ENCODE measurements at places on chromosomes 16 and 17.

DNA sequence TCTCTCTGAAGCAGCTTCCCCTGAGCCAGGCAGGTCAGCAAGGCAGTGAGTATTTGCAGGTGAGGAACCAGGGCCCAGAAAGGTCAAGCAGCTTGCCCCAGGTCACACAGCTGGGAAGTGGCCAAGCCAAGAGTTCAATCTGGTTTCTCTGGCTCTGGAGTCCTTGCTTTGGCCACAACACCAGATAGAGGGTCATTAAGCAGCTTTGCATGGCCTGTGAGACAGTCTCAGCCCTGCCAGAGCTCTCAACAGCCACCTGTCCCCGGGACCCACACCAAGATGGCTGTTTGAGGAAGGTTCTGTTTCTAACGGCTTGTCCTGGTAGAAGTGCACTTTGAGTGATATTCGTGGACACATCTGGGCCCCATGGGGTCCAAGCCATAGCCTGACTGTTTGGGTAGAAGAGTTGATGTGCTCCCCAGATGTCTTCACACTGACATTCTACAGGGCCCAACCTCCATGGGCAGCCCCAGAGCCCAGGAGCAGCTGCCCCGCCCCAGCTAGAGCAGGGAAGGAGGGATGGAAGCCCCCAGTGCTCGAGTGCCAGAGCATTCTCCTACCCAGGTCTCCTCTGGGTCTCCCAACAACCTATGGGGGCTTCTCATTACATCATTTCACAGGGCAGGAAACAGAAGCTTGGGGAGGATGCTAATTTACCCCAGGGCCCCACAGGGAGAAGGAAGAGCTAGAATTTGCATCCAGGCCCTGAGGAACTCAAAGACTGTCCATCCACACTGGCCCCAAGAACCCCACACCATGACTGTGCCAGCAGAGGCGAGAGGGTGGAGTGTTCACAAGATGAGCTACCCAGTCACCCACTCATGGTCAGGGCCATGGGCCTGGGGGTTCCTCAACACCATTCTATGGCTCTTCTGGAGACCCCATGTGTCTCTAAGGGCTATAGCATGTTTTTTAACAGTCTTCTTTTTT is 107.3 kb upstream of the CDH5 start:
- no peak for DNase-seq

GRCh38 chr16:81401035-81401950 is 43.3 kb upstream of the CMIP start:
- DNase-seq: peak; percentile 21

- DNase-seq: no peak
Observed at GRCh38 chr17:4827399-4827798, 5.7 kb upstream of the MINK1 start.

GRCh38 chr17:7440834-7441195 is 1.5 kb downstream of the FGF11 start:
- DNase-seq: peak; percentile 50

- peak; percentile 77 for DNase-seq
Observed at GRCh38 chr16:85853547-85854545, 45.1 kb upstream of the IRF8 start.

- DNase-seq: no peak
Observed at GRCh38 chr17:73663614-73664013, 19.4 kb upstream of the SDK2 start.

GRCh38 chr17:1730326-1731193 is 6.1 kb downstream of the WDR81 start:
- no peak for DNase-seq

DNA sequence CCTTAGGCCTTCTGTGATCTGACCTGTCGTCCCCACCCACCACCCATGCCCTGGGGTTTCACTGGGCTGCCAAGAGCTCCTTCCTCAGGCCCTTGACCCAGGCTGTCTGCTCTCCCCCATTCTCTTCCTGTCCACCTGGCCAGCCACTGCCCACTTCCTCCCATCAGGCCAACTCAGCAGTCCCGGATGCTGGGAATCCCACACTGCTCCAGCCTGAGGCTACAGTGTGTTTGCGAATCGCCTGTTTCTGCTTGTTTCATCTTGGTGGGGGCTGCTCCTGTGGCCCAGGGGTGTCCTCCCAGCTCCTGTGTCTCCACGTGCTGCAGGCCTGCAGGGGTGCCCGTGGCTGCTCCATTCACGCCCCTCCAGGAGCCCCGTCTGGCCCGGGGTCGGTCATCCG is 839 bp upstream of the METRN start:
- DNase-seq: no peak

DNA sequence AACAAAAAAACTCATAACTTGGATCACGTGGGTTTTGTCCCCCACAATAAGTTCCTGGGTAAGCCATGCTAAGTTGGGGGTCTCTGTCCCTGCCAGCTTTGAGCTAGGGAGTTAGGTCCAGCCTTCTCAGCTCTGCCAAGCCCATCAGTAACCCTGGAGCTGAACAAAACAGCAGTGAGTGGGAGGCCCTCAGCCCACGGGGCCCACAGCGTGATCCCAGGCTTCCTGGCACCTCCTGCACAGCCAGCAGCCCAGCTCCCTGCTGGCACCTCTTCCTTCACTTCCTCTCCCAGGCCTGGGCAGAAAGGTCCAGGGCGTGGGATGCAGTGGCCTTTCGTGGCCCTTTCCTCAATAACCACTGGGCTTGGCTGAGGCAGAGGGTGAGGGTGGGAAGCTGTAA is 35.5 kb upstream of the CDC42EP4 start:
- DNase-seq: peak; percentile 6

GRCh38 chr17:6274310-6274709 is 160.6 kb downstream of the AIPL1 start:
- no peak for DNase-seq

- DNase-seq: no peak
Observed at GRCh38 chr16:11104168-11105037, 151.6 kb downstream of the SOCS1 start.

- DNase-seq: peak; percentile 76
Observed at GRCh38 chr17:75753514-75754377, 11.2 kb downstream of the GALK1 start.

- no peak for DNase-seq
Observed at GRCh38 chr16:35639233-35640205, 2180.1 kb downstream of the TP53TG3F start.

- no peak for DNase-seq
Observed at GRCh38 chr16:1763521-1764511, 7.5 kb downstream of the NME3 start.

DNA sequence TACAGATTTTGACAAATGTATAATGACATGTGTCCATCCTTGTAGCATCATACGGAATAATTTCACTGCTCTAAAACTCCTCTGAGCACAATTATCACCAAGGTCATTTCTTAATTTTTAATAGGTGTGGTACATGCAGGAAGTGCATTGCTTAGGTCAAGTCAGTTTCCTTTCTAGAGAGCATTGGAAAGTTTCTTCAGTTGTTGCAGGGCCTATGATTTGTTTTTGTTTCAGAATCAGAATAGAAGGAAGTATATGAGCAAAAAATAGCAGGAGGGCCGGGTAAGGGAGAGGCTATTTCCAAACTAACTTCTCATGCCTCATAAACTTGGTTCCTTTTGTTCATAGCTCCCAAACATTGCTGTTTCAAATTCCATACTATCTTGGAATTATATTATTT is 24.0 kb upstream of the SLFN5 start:
- peak; percentile 75 for DNase-seq

DNA sequence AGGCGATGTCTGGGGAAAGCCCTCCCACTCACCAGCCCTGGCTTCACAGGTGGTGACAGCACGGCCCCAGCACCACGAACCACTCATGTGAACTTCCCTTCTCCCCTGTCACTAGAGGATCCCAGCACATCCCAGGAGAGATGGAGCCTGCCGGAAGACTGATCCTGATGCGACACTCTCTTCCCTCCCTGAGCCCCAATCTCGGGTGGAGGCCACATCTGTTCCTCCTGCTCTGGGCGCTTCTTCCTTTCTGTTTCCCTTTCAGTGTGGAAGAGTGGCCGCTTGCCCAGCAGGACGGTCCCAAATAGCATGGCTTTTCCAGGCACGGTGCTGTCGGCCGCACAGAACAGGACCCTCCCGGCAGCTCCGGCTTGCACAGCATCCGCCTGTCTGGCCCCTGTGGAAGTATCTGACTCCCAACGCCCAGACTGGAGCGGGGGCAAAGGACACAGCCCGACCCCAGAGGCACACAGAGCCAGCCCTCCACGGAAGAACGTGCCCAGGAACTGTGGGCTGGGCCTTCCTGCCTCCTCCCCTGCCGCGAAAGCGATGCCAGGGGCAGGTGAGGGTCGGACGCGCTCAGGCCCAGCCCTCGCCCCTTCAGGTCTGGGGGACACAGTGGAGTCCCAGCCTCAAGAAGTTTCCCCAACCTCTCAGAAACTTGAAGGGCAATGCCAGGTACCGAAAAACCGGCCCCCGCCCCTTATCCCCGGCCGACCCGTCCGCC is 37.6 kb downstream of the CBFA2T3 start:
- DNase-seq: peak; percentile 71

DNA sequence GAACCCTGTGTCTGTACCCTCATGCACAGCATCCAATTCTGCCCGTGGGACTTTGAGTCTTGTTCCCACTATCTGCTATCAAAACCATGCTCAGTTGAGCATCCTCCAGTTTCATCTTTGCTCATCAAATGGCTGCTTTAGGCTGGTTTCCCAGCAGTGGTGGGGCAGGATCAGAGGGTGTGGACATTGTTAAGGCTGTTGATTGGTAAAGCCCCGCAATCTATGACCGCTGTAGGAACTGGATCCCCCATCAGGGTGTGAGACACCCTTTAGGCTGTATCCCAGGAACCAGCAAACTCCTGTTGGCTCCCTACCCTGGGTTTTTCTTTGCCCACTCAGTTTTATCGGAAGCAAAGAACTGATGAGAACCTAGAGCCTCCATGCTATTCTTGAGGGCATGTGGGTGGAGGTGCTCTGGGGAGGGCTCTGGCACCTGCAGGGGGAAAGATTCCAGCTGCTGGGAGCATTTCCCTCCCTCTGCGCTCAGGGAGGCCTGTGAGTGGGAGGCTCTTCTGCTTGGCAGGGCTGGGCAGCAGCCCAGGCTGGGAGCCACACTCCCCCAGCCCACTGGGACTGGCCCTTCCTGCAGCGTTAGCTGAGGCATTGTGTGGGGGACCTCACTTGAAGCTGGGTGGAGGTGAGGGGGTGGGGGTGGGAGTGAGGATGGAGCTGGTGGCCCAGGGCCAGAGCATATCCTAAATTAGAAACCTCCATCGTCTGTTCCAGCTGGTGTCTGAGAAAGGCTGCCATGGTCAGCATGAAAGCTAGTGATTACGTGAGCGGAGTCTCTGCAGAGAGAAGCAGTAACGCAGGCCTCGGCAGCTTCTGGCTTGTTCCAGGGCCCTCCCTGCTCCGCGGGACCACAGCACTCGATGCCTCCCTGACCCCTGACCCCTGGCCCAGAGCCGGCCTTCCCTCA is 160.6 kb downstream of the IRF8 start:
- no peak for DNase-seq

DNA sequence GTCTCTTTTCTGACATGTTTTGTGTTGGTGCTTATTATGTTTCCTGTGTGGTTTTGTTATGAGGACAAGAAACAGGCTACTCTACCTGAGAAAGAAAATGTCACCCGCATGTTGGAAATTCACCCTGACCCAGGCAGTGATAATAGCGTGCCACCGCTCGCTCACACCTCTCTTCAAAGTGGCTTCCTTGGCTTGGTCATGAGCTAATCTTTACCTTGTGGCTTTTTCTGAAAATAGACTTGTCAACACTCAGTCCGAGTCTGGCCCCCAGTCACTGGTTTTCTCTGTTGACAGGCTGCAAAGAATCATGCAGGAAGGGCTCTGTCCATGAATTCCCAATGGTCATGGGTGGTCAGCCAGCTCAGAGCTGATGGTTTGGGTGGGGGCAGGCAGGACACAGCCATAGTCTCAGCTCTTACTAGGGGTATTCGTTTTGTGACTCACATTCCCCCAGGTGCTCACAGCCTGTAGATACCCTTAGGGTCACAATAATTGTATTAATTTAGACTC is 121.3 kb upstream of the CACNG5 start:
- no peak for DNase-seq

- DNase-seq: peak; percentile 97
Observed at GRCh38 chr16:29811170-29811895, 660 bp upstream of the PRRT2 start.

DNA sequence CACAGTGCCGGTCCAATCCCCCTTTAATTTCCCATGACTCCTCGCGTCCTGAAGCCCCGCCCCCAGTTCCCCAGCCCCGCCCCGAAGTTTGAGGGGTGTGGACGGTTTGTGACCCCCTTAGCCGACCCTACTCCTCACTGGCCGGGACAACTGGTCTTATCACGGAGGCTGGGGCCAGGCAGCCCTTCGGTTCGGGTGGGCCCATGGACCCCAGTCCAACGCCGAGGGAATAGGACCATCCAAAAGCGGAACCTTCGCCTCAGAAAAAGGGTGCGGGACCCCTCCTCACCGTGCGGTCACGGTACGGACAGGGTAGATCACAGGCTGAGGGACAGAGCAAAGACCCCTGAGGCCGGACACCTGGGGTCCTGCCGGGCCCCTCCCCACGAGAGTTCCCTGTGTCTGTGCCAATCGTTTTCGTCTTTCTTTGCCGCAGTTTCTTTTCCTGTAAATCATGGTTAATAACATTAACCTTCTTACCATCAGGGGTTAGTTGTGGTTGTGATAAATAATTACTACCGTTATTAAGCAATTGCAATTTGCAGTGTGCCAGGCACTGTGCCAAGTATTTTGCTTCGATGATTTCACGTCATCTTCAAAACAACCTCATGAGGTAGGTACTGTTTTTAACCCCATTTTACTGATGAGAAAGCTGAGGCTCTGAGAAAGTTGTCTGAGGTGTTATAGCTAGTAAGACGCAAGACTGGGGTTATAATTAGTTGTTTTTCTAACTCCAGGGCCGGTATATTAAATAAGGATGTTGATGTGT is 543 bp downstream of the TMUB2 start:
- DNase-seq: peak; percentile 27

DNA sequence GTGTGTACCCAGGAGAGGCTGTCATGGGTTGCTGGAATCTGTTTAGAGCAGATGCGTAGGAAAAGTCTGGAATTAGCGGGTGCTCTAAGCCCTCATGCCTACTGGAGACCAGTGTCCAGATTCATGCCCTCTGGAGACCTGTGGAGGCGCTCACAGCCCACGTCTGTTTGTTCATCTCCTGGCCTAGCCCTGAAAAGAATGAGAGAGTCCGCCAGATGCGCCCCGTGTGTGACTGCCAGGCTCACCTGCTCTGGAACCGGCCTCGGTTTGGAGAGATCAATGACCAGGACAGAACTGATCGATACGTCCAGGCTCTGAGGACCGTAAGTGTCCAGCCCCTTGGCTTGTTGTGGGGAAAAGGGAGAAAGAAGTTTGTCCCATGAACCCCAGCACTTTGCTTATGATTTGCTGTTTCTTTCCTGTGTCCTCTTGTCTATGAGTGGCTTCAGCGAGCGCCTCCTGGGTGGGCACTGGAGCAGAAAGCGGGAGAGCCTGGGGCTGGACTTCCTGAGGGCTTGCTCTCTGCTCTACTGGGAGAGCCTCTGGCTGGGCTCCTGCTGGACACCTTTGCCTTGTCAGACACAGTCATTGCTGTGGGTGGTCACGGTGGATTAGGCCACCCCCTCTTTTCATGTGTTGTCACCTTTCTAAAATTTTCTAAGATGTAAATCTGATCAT is 35.3 kb downstream of the PRMT7 start:
- DNase-seq: no peak

GRCh38 chr16:19488213-19488640 is 33.7 kb downstream of the GDE1 start:
- peak; percentile 5 for DNase-seq

- DNase-seq: no peak
Observed at GRCh38 chr16:19753815-19754643, 36.0 kb downstream of the IQCK start.

Measured in suppressor macrophage treated with lipopolysaccharide for 1 hour (primary cell).